GM19239 (cell line): ENCODE measurements at places on chromosomes 12 and 14.

- no peak for DNase-seq
Measured at GRCh38 chr14:23030936-23031335, 3.8 kb downstream of the PSMB5 start.

DNA sequence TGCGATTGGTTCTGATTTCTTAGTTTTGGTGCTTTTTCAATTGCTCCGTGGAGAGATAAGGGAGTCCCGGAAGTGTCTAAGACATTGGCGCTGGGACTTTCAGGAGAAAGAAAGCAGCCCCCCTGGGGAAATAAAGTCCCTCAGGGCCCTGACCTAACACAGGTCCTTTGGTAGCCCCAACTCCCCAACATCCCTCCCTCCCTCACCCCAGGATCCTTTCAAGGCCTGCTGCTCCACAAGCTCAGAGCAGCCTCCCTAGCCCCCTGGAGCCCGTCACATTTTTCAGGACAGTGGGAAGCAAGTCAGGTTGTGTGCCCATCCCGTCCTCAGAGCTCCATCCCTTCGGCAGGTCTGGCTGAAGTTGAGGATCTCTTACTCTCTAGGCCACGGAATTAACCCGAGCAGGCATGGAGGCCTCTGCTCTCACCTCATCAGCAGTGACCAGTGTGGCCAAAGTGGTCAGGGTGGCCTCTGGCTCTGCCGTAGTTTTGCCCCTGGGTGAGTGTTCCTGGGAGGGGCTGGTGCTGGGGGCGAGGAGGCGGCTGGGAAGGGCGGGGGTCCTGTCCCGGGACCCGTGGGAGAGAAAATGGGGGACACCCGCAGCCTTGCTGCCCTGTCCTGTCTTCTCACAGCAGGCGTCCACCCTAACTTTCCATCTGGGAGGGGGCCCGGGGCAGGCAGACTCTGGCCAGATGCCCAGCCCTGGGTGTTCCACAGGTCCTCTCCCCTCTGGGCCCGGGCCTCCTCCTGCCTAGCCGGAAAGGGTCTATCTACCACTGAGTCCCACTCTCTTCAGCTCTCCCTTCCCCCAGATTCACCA lies 950 bp downstream of the IFI27 start:
- no peak for DNase-seq

DNA sequence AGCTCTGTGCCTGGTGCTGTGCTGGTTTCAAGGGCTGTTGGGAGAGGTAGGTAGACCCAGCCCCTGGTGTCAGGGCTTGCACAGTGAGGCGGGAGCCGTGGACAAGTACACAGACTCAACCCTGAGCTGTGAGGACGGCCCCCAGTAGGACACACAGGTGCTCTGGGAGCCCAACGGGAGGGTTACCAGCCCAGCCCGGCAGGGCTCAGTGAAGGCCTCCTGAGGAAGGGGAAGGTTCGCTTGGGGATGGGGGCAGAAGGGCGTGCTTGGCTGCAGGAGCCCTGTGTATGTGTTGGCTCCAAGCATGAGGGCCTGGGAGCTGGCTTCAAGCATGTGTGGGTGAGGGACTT lies 58.9 kb downstream of the SLC25A47 start:
- DNase-seq = no peak

GRCh38 chr12:92021666-92022035 lies 124.0 kb downstream of the BTG1 start:
- no peak for DNase-seq

GRCh38 chr12:63766498-63766897 lies 13.2 kb upstream of the RXYLT1 start:
- no peak for DNase-seq

GRCh38 chr12:66446276-66446675 lies 144.0 kb downstream of the HELB start:
- DNase-seq = no peak

DNA sequence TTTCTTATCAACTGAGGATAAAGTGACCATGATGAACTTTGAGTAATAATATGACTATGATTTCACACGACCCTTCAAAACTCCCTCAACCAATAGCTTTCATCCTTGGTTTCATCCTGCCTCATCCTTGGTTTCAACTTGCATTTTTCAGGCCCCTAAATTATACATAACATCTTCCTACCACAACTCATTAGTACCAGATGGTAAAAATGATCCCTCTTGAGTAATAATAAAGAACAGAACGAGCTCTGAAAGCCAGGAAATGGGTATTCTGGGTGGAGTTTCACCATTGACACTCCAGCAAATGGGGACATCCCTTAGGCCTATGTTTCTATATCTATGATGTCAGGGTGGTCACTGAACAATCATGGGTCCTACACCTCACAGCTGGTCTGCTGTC lies 72.1 kb upstream of the LMNTD1 start:
- DNase-seq = no peak

- no peak for DNase-seq
Measured at GRCh38 chr14:89658977-89659670, 242.1 kb upstream of the FOXN3 start.

DNA sequence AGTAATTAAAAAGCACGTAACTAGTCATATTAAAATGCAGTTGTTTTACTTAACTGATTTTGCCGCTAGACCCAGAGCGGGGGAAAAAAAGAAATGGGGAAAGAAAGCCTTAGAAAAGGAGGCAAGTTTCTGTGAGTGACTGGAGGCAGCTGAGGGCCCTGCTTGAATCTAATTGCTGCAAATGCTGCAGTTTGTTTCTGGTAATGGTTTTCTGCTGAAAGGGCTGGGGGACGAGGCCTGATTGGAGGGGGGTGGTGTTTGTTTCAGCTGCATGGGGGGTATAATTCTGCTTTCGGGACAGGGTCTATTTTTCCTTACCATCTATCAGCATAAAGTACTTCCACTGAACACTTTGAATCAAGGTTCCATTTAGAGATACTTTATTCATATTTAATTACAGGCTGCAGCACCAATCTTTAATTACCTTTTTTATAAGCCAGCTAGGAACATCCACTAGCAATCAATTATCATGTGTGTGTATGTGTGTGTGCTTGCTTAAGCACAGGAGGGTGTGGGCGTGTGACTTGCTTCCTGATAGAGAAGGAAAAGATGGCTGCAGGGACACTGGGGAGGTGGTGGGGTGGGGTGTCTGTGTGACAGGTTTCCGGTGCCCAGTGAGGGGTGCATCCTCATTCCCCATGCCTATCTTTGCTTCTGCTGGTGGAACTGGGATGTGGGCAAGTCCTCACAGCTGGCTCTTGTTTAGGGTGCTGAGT lies 83.4 kb downstream of the ADCK1 start:
- DNase-seq = no peak

DNA sequence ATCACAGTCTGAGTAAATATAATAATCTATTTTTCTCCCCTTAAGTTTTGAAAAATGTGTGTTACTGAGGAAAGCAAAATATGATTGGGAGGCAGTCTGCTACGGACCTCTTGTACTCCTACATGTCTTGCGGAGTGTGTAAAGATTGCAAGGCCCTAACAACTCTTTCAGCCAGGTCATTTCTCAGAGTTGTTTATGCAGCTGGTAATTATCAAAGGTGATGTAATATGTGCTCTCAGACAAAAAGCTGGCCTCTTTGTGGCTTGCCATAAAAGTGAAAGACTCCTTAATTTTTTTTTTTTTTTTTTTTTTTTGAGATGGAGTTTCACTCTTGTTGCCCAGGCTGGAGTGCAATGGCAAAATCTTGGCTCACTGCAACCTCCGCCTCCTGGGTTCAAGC lies 40.5 kb upstream of the MON2 start:
- no peak for DNase-seq

DNA sequence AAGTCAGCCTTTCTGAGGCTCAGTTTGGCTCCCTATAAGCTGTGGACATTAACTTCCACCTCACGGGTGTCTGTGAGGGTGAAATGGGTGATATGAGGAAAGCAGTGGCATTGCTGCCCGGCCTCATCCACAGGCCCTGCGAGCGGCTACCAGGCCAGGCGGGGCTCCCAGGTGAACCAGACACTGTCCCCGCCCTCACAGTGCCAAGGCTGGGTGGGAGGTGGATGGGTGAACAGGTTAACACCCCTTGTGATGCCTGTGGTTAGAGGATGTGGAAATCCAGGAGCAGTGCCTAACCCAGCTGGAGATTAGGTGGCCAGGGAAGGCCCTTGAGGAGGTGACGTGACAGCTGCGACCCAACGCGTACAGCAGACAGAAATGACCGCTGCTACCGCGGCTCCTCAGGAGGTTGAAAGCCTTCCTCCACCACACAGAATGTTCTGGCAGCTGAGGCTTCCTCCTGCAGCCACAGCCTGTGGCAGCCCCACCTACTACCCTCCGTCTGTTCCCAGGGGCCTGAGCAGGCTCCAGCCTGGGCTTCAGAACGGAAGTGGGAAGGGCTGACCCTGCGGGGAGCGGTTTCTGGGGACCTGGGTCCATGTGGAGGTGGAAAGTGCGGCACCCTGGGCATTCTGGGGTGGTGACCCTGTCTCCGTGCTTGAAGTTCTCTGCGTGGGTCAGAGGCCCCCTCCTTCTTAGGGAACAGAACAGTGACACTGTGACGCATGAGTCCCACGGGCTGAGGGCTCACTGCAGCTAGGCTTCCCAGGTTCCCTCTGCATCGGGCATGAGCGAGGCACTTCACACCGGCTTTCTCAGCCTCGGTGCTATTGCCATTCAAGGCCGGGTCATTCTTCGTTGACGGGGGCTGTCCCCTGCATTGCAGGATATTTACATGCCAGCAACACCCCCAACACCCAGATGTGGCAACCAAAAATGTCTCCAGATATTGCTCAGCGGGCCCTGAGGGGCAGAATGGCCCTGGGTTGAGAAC lies 9.7 kb downstream of the MMAB start:
- no peak for DNase-seq

GRCh38 chr12:27123642-27124041 lies 41.3 kb upstream of the C12orf71 start:
- DNase-seq = no peak

DNA sequence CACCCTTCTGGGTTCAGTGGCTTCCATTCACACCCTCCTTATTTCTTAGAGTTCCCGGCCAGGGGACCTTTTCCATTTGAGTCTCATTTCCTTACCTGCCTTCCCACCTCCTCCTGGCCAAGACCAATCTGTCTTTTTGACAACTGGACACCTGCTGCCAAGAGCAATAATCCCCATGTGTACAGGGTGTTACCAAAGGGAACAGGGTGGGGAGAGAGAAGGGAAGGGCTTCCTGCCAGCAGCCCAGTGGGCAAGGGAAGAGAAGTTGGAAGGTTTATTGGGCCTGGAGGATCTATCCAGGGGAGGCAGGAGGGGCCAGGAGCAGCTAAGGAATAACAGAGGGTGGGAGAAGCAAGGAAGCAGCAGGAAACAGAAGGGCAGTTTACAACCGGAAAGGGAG lies 346.2 kb downstream of the C12orf75 start:
- no peak for DNase-seq

GRCh38 chr12:25151476-25151875 lies 43.5 kb downstream of the DNAI7 start:
- no peak for DNase-seq

- no peak for DNase-seq
Measured at GRCh38 chr12:19496219-19496878, 57.1 kb downstream of the AEBP2 start.

DNA sequence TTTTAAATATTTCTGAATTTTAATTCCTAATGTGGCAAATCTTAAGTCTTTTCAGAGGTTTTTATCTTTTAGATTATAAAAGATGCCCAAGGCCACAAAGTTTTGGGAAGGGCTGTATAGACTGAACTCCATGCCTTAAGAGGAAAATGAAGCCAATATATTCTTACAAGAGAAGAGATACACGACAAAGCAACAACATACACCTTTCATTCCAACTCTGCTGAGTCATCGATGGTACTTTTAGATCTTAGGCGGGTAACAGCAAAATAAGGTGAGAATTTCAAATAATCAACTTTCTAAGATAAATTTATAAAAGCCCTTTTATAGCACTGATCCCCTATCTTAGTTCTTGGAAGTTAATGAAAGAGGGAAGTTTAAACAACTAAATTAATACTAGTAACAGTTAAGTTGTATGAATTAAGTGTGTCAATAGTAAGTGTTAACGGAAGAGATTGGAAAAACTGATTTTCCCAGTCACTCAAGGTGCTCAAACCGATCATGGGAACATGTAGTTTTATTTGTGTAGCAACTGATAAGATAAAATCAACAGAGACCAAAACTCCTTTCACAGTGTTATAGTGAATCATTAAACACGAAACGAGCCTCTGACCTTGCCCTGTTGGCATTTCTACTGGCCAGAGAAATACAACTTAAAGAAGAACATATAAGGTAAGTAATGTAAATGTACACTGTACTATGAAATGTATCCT lies 18.8 kb upstream of the PIK3C2G start:
- no peak for DNase-seq

DNA sequence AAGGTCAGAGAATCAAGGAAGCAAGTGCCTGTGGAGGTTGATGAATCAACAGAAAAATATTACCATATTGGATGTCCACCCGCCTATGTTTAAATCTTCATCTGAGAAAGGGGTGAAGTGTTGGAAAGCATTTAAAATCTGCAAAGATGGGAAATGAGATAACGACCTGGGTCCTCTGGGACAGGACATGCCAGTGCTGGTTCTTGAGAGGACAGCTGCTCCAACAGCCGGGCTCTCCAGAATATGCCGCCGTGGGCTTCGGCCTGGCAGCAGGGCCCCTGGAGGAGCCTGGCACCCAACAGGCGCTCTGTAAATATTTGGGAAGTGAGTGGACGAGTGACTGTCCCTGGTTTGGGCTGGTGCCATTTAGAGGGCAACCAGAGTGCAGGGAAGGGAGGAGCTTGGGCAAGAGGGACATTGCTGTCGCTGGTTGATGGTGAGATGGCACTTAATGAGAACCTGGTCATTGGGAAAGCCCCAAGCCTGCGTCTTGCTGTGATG lies 129.9 kb downstream of the KCNA5 start:
- no peak for DNase-seq

- no peak for DNase-seq
Measured at GRCh38 chr12:14853961-14854360, 10.6 kb upstream of the ART4 start.

- peak; percentile 42 for DNase-seq
Measured at GRCh38 chr14:90500665-90501370, 104.0 kb downstream of the CALM1 start.

GRCh38 chr12:69896653-69897381 lies 71.8 kb downstream of the MYRFL start:
- DNase-seq = no peak

GRCh38 chr14:66099451-66099850 lies 386.7 kb upstream of the CCDC196 start:
- DNase-seq = no peak

- no peak for DNase-seq
Measured at GRCh38 chr14:93960108-93960475, 16.3 kb downstream of the ASB2 start.

DNA sequence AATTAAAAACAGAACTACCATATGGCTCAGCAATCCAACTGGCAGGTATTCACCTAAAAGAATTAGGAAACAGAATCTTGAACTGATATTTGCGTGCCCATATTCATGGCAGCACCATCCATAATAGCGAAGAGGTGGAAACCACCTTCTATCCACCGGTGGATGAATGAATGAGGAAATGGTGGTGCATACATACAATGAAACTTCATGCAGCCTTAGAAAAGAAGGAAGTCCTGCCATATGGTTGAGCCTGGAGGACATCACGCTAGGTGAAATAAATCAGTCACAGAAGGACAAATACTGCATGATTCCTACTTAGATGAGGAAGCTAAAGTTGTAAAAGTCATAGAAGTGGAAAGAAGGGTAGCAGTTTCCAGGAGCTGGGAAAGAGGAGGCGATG lies 6.6 kb downstream of the TCL1A start:
- DNase-seq = no peak

- peak; percentile 6 for DNase-seq
Measured at GRCh38 chr14:78848234-78848820, 678.2 kb downstream of the NRXN3 start.

- no peak for DNase-seq
Measured at GRCh38 chr12:104569346-104570173, 112.8 kb downstream of the CHST11 start.
